Mesendoderm (in vitro differentiated cells): ENCODE measurements at places on chromosomes 7 and 10.

GRCh38 chr7:7446616-7447015 is 89.1 kb downstream of the COL28A1 start:
- DNase-seq = no peak

GRCh38 chr7:135620980-135621850 is 41.1 kb upstream of the STMP1 start:
- peak; percentile 78 for DNase-seq

DNA sequence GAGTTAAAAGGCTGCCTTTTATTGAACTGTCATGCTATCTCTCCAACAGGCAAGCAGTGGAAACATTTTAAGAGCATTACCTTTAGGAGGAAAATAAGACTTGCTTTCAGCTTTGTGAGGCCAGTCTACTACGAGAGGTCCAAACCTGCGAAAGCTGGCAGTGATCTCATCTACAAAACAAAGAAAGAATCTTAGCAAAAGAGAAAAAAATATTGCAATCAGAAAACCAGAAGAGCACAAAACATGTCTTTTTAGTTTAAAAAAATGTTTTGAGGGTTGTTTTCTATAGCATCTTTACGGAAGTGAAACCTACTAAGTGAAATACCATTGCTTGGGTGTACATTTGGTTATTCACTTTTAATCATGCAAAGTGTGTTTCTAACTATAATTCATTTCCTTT is 147.9 kb downstream of the CPEB3 start:
- DNase-seq = no peak

DNA sequence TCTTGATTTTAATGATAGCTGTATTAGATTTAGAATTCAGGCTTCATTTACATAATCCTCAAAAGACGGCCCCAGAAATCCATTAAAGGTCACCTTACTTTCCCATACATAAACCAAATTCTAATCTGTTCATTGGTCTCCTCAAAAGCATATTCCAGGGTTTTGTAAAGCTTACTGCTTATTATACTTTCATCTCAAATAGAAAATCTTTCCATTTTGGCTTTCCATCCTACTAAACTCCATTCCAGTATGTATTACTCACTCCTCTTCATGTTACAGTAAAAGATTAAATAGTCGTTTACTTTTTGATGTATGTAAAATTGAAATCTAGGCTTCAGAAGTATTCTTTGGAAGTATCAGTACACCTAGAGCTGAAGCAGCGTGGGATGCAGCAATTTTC is 143.5 kb upstream of the LRRN3 start:
- DNase-seq = no peak

- no peak for DNase-seq
Observed at GRCh38 chr10:66848856-66849255, 77.0 kb upstream of the LRRTM3 start.

DNA sequence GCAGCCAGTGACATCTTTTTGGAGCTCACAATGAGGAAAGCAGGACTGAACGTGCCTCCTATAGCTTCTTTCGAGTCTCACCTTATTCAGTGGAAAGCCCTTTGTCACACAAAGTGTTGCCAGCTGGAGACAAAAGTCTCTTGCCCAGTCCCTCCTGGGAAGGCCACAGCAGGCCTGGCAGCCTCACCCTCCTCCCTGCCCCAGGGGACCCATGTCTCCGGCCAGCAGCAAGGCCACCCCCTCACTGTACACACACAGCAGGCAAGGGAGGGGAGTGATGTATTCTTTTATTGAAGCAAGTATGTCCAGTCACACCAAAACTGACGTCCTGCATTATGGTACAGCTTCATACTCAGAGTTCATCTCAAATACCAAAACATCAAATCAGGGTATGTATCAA is 56.0 kb downstream of the CSGALNACT2 start:
- no peak for DNase-seq

- DNase-seq = peak; percentile 42
Observed at GRCh38 chr7:129952086-129952652, 591 bp downstream of the UBE2H start.

- DNase-seq = no peak
Observed at GRCh38 chr7:46660402-46660980, 739.4 kb upstream of the IGFBP3 start.

DNA sequence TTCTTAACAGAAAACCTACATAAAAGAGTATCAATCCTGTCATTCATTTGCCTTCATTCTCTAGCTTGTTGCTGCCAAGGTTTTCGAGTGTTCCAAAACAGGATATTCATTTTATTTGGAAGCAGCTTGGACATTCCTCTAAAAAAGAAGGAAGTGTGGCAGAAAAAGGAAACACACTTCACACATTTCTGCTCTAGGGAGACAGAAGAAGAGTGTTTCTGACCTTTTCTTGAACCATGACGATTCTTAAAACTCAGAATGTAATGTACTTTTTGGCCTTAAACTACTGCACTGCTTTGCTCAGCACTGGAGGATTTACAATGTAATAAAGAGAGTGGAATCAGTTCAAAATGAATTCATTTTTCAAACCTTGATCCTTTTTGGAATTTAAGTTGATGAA is 81.3 kb downstream of the SEMA3A start:
- DNase-seq = no peak
